Effector memory CD8-positive, alpha-beta T cell (primary cell): ENCODE measurements at places on chromosomes 2 and 18.
A peak's percentile ranks its signal among the peaks of the same experiment; 100 is the strongest.

- no peak for DNase-seq
Measured at GRCh38 chr18:34598120-34598635, 111.9 kb upstream of the DTNA start.

GRCh38 chr2:217993817-217994463, 8.9 kb downstream of the TNS1 start:
- DNase-seq, result peak; percentile 27

DNA sequence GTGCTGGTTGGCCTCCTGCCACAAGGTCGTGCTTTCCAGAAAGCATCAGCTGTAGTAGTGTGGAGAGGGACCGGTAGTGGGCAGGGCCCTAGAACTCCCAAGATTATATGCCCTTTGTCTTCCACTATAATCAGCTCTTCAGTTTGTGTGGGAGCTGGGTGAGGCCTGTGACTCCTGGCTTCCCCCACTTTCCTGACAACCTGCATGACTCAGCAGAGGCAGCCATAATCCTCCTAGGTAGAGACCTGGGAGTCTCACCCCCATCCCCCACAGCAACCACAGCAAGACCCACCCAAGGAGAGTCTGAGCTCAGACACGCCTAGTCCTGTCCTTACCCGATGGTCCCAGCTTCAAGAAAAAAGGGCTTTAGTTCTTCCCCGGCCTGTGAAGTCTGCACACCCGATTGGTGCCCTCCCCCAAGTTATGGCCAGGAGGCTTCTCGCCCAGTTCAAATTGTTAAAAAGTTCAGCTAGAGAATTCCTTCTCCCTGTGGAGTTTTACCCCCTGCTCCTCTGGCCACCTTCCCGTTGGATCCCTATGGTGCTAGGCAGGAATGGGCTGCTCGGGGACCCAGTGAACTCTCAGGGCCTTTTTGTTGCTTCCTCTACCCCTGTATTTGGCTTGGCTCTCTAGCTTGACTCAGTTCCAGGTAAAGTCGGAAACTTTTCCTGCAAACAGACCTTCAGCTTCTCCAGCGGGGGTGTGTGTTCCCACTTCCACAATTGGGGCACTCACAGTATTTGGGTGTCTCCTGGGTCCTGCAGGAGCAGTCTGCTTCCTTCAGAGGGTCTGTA, 57.8 kb upstream of the FAM237A start:
- no peak for DNase-seq

- DNase-seq, result no peak
Measured at GRCh38 chr2:112836695-112837117, at the start of gene IL1B. Gene IL1B (minus strand): TSS chr2:112836779. CDS start chr2:112836229, 550 bp downstream.

DNA sequence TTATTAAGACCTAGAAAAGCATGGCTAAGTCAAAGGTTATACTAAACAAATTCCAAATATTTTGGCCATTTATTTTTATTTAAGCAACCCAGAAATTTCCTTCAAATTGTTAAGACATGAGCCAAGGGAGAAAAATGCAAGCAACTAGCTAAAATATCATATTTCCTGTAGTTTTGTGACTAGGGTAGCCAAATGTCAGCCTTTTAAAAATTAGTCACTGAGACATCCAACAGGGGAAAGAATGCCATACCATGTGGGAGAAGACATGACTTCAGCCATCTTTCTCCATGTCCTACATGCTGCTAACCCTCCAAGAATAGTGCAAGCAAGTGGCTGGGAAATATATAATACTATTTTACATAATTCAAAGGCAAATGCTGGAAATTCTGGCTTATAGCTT, 197.9 kb downstream of the DSEL start:
- DNase-seq, result no peak

DNA sequence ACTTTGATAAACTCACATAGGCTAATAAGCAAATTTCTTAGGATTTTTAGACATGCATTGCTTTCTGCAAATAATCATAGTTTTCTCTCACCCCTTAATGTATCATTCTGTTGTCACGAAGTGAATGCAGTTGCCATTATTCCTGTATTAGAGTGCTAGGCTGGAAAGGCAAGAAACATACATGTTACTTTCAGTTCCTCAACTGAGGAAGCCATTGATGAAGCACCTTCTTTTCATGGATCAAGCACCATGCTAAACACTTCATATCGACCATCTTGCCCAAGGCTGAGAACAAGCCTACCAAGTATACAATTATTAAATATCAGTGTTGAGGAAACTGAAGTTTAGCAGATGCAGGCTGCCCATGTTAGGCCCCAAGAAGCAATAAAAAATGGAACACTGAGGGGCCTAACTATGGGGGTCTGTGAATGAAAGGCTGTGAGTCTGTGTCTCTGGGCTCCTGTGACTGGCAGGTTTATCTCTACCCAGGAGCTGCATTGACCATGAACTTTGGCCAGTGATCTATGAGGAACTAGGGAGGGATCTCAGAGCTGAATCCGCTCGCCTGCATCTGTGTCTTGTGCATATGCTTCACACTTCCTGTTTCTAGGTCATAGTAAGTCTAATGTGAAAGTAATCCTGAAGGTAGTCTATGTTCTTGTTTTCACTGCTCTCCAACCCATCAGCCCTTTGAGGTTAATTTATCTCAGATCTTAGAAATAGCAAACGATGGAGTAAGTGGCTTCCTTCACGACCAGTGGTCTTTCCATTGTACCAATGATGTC, 16.0 kb upstream of the TSPYL6 start:
- DNase-seq, result no peak

DNA sequence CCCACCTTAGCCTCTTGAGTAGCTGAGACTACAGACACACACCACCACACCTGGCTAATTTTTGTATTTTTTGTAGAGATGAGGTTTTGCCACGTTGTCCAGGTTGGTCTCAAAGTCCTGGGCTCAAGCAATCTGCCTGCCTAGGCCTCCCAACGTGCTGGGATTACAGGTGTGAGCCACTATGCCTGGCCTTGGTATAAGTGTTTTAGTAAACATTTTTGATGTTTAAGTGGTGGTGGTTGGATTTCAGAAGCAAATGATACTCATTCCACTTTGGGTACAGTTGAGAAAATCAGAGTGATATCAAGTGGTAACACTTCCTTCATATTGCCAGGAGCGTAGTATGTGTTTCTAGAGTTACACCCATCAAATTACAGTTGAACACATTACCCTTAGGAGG, 25.4 kb downstream of the ACADL start:
- DNase-seq, result no peak

DNA sequence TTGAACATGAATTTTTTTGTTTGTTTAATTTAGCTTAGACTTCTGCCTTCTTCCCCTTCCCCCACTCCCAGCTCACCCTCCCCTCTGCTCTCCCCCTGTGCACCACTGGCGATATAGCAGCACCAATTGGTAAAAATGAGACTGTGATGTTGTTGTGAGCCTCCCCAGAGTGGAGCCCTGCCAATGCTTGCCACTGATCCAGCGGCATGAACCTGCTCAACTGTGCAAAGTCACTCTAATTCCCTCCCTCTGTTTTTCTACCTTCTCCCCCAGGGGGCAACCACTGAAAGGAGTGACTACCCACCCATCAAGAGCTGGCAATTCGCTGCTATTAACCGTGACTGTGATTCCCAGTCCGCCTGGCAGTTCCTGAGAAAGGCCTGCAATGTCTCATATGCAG, 30.2 kb downstream of the KLHL14 start:
- no peak for DNase-seq

DNA sequence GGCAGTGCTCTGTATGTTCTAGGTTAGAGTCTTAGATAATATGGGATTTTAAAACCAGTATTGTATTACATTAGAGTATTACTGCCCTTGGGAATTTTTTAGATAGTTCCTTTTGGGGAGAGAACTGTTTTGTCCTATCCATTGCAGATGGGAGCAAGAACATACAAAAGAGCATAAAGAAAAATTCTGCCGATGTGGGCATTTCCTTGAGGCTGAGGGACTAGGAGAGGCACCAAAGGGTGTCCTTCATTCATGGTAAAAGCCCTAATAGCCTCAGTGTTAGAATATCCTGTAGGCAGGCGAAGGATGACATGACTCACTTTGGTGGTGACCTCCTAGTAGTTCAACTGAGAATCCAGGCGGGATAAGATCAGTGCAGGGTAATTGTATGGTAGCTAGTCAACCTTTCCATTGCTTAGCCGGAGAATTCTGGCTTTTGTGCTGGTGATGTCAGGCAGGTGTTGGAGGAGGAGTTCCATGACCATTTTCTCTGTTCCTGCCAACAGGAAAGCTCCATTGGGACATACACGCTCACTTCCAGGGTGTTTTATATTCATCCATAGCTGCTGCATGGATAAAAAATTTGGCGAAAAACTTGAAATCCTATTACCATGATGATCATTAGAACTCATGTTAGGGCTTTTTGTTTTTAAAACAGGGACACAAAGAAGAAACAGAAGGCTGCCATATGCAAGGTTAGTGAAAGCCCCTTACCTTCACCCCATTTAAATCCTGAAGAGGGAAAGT, 28.1 kb downstream of the EPAS1 start:
- no peak for DNase-seq

GRCh38 chr2:120767486-120768005, 31.9 kb downstream of the GLI2 start:
- no peak for DNase-seq

GRCh38 chr2:121561617-121562268, 31.1 kb downstream of the RNU4ATAC start:
- no peak for DNase-seq

DNA sequence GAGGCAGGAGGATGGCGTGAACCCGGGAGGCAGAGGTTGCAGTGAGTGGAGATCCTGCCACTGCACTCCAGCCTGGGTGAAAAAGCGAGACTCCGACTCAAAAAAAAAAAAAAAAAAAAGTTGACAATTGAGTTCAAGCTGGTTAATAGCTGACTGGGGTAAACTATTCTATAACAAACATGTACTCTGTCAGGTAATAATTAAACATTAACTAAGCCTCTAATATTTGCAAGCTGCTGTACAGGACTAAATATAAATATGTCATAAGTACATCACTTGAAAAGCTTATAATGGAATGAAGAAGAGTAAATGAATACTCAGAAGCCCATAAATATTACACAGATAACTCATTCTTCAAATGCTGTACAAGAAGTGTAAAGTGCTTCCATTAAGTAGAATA, 190.4 kb upstream of the CRIM1 start:
- DNase-seq, result no peak

GRCh38 chr18:67695684-67696083, 179.2 kb upstream of the DSEL start:
- DNase-seq, result no peak

DNA sequence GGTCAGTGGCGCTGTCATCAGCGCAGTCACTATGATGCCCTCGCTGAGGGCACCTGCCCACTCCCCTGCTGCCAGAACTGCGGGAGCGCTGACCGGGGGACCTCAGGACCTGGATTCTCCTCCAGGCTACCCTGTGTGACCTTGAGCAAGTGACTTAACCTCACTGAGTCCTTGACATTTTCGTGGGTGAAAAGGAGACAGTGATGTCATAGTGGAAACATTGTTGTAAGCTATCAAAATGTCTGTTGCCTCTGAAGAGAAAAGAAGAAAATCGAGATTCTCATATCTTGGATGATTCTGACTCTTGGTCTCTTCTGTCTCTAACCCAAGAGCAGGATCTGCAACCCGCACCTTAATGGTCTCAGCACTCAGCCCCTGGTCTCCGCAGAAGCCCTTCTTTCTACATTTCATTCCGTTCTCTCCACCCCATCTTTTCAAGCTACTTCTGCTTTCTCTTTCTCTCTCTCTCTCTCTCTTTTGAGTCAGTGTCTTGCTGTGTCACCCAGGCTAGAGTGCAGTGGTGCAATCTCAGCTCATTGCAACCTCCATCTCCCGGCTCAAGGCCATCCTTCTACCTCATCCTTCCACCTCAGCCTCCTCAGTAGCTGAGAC, 978 bp upstream of the TUBA4A start:
- no peak for DNase-seq

DNA sequence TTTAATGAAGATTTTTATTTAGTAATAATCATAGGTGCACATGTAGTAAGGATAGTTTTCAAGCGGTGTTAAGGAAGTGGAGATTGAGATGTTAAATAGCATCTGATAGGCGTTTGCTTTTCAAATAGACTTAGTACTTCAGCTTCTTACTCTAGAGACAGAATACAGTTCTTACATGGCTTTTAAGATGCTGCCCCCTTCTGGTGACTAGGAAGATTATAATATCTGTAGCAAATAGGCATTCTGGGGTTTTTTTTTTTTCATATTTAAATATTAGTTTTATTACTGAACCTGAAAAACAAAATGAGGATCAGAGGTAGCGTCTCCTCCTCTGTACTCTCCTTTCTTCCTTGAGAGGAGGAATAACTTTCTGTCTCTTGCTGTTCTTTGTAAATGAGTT, 100.2 kb downstream of the AGAP1 start:
- DNase-seq, result no peak

DNA sequence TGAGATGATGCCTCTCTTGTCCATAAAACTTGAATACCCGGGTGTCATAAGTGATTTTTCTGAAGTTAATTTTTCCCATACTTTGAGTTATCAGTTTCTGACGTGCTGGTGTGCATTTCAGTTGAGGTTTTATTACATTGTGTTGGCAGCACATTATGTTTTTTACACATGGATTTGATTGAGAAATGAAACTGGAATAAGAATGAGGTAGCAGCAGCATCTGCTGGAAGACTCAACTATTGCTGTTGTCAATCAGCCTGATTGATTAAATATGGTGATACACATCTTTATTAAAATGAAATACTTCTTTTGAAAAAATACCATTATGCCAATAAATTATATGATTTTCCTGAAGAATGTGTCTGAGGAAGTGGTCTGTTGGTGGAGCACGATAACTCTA, 60.5 kb downstream of the INSIG2 start:
- no peak for DNase-seq

- DNase-seq, result peak; percentile 48
Measured at GRCh38 chr2:190533968-190534309, 583 bp downstream of the NEMP2 start.

GRCh38 chr2:76274160-76274559, 563.4 kb upstream of the GCFC2 start:
- no peak for DNase-seq

GRCh38 chr2:50018292-50018691, 864.0 kb upstream of the FSHR start:
- DNase-seq, result no peak

DNA sequence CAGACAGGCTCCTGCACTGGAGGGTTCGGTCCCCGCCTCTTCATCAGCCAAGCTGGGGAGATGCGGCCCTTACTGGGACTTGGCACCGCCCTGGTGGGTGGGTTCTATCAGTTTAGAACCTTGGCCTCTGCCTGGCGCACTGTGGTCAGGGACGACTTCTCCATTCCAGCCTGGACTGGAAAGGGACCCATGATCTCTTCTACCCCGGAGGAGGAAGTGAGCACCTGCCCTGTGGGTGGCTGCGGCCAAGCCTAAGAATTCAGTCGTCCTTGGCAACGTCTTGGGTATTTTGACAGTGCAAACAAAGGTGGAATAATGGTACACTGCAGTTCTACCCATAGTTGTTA, 106.9 kb upstream of the CD302 start:
- DNase-seq, result no peak

DNA sequence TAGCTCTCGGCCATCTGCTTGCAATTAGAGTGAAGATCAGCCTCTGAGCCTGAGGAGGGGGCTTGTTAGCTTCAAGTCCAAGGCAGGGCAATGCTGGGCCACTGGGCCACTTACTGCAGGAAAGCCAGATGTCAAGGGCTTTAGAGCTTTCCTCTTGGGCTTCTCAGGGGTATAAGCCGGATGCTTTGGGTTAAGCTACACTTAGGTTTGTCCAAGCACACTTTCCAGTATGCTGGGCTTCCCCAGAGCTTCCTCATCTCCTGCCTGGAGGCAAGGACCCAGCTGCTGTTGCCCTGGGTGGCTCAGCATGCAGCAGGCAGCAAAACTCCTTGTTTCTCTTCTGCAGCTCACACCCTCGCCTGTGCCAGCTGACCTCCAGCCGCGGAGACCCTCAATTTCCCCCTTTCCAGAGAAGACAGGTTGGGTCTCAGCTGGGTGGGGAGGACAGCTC, 29.0 kb upstream of the ATOH8 start:
- DNase-seq, result no peak
